ENCODE measurements at places on chromosomes 4 and X.

GRCh38 chrX:120653000-120653399 lies 23.1 kb upstream of the C1GALT1C1 start:
- DNase-seq: no peak

GRCh38 chr4:148126825-148127224 lies 315.4 kb downstream of the NR3C2 start:
- DNase-seq: no peak

DNA sequence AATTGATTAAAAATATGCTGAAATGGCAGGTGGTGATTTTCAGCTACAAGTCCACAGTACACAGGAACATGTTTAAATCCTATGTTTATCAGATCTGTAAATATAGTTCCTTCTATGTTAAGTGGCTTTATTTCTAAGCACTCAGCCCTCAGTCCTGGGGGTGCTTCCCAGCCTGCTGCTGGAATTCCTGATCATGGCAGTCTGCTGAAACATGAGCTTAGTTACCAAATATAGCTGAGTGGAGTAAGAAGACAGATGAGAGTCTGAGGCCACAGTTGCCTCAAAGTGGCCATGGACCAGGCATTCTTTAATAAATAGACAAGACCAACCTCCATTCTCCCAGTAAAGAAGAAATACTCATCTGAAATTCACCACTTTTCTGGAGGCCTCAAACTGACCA lies 17.1 kb upstream of the DDX60 start:
- DNase-seq: no peak

GRCh38 chr4:3030566-3031356 lies 43.6 kb downstream of the HTT-AS start:
- DNase-seq: no peak

- DNase-seq: no peak
Measured at GRCh38 chr4:151961456-151961855, 200.6 kb upstream of the GATB start.

DNA sequence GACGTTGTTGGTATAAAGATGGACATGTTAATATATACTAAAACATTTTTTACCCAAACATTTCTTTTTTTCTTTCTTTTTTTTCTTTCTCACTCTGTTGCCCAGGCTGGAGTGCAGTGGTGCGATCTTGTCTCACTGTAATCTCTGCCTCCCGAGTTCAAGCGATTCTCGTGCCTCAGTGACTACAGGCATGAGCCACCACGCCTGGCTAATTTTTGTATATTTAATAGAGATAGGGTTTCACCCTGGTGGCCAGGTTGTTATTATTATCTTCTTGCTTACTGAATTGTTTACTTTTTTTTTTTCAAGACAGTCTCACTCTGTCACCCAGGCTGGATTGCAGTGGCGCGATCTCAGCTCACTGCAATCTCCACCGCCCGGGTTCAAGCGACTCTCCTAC lies 68.8 kb downstream of the HOPX start:
- no peak for DNase-seq

GRCh38 chr4:130214268-130214667 lies 1118.3 kb downstream of the C4orf33 start:
- DNase-seq: no peak

- DNase-seq: no peak
Measured at GRCh38 chr4:126427853-126428252, 1113.1 kb downstream of the FAT4 start.

- no peak for DNase-seq
Measured at GRCh38 chr4:154208424-154208823, 283.2 kb downstream of the DCHS2 start.

- DNase-seq: no peak
Measured at GRCh38 chr4:56937262-56937661, 29.6 kb downstream of the REST start.

DNA sequence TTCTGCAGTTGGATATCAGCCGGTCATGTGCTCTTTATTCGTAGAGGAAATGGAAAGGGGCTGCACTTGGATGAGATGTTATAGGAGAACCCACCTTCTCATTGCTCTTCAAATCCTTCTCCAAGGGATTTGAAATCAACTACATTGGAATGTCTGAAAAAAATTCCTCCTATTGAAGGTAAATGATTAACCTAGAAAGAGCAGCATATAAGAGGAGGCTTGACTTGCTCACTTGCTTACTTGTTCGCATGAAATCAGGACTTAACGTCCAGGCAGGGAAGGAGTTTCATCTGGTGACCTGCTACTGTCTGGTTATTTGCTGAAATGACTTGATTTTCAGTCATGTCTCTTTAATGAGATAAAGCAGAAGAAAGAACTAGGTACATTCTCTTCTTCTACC lies 338.4 kb upstream of the NOCT start:
- no peak for DNase-seq

GRCh38 chrX:20046864-20047263 lies 56.0 kb upstream of the BCLAF3 start:
- DNase-seq: no peak

DNA sequence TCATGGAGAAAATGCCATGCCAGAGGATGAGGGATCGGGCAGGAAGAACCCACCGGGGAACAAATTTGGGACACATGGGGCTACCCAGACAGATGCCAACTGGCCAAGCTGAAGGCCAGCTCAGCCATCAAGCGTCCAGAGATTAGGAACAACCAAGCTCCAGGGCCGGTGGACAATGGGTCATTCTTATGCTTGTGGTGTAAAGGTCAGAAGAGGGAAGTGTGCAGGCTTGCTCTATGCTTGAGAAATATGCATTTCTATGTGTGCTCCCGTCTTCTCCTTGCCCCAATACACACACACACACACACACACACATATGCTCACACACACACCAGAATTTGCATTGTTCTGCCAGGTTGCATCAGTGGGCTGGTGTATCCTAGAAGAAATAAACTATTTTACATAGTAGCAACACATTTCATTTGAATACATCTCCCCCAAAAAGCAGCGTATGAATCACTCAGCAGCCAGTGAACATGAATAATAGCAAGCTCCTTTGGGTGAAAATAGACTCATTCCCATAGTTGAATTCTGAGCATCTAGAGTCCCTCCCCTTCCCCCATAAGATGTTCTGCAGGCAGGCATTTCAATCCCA lies 201.9 kb upstream of the PPARGC1A start:
- DNase-seq: no peak

DNA sequence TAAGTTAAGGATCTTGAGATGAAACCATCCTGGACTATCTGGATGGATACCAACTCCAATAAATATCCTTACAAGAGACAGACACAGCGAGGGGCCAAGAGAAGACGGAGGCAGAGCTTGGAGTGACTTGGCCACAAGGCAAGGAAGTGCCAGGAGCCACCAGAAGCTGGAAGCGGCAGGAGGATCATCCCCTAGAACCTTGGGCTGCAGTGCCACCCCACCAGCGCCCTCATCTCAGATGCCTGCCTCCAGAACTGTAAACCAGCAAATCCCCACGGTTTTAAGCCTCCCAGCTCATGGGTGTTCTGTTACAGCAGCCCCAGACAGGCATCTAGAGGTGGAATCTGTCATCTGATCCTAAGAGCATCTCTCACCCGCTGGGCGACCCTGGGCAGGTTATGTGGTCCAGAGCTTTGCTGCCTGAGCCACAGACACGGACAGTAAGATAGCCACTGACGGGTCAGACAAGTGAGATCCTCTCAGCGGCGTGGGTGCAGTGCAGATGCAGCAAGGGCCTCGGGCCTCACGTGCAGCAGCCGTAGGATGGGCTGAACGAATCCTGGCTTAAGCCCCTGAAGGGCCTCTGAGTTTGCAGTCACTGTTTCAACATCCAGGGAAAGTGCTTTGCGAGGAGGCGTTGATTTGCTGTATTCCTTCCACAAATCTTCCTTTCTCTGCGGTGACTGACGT lies 25.1 kb upstream of the MXD4 start:
- DNase-seq: no peak

GRCh38 chrX:119647552-119648420 lies 41.6 kb upstream of the NKRF start:
- DNase-seq: peak; percentile 88

Data from stimulated activated naive CD8-positive, alpha-beta T cell treated with anti-CD3 and anti-CD28 coated beads, Interleukin-15, amount 100 ng/mL, for 72 hours (primary cell).